Neural progenitor cell (in vitro differentiated cells): ENCODE measurements at places on chromosomes 2 and 18.

- no peak overlapping the region for H3K27ac ChIP-seq
- H3K27me3 ChIP-seq: no peaks in the 10 kb centered on the region
- no peaks in the 10 kb centered on the region for H3K36me3 ChIP-seq
Observed at GRCh38 chr18:57748770-57749603, 54.1 kb downstream of the ATP8B1 start.

- no peak overlapping the region for H3K27ac ChIP-seq
- no peaks in the 10 kb centered on the region for H3K36me3 ChIP-seq
- H3K27me3 ChIP-seq: no peaks in the 10 kb centered on the region
- DNase-seq: no peak
- H3K4me1 ChIP-seq: no peaks in the 10 kb centered on the region
Observed at GRCh38 chr2:7497178-7497577, 580.0 kb downstream of the RNF144A start.

DNA sequence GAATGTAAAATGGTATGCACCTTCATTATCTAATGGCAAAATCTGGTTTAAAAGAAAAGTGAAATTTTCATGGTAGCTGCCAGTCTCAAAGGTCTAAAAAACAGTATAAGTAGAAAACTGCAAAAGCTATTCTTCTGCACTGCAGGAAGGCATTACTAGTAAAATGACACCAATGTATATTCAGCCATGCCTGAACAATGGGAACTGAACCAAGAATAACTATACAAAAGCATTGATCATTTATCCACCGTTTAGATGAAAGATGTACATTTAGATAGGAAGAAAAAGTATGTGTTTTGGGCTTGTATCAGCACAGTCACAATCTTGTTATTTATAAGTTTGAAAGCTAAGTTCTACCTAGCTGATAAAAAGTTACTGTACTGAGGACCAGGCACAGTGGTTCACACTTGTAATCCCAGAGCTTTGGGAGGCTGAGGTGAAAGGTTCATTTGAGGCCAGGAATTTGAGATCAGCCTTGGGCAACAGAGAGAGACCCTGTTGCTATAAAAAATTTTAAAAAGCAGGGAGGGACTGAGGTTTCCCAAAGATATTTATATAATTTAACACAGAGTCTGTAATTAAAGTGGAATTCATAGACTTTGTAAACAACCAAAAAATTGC lies 163.1 kb upstream of the WDSUB1 start:
- peaks cover 17% of the 10 kb centered on the region for H3K4me1 ChIP-seq
- H3K27ac ChIP-seq: peak overlapping the region; percentile 39
- peak; percentile 20 for DNase-seq
- no peaks in the 10 kb centered on the region for H3K27me3 ChIP-seq
- no peak overlapping the region for H3K4me3 ChIP-seq

DNA sequence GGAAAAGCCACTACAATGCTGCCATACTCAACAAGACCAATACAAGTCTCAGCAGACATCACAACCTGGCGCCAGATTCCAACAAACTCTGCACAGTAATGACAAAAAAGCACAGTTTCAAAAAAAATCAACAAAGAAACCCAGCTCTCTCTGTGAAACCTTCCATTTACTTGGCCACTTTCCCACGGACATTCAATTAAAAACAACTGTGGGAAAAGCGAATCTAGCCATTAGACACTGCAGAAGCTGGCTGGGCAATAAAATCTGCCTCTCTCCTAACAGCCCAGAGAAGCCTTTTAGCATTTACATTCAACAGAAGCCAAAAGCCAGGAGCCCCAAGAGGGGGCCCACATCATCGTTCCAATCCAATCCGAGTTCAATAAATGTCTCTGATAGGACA lies 128.9 kb downstream of the HDAC4 start:
- H3K4me3 ChIP-seq: no peak overlapping the region
- no peak for DNase-seq
- no peaks in the 10 kb centered on the region for H3K27me3 ChIP-seq
- H3K36me3 ChIP-seq: no peaks in the 10 kb centered on the region
- peaks cover 37% of the 10 kb centered on the region for H3K4me1 ChIP-seq

DNA sequence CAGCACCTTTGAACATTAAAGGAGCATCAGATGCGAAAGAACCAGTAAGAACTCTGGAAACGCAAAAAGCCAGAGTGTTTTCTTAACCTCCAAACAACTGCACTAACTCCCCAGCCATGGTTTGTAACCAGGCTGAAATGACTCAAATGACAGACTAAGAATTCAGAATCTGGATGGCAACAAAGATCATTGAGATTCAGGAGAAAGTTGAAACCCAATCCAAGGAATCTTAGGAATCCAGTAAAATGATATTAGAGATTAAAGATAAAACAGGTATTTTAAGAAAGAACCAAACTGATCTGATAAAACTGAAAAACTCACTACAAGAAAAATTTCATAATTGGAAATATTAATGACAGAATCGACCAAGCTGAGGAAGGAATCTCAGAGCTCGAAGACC lies 116.7 kb downstream of the PTRHD1 start:
- no peaks in the 10 kb centered on the region for H3K4me1 ChIP-seq
- DNase-seq: no peak
- H3K27me3 ChIP-seq: no peaks in the 10 kb centered on the region
- no peaks in the 10 kb centered on the region for H3K36me3 ChIP-seq
- H3K27ac ChIP-seq: no peak overlapping the region

- H3K4me1 ChIP-seq: peaks cover 19% of the 10 kb centered on the region
- no peak overlapping the region for H3K27ac ChIP-seq
- H3K27me3 ChIP-seq: no peaks in the 10 kb centered on the region
- DNase-seq: no peak
- no peaks in the 10 kb centered on the region for H3K36me3 ChIP-seq
- H3K4me3 ChIP-seq: no peak overlapping the region
Observed at GRCh38 chr2:69945941-69946340, 15.5 kb downstream of the ASPRV1 start.

DNA sequence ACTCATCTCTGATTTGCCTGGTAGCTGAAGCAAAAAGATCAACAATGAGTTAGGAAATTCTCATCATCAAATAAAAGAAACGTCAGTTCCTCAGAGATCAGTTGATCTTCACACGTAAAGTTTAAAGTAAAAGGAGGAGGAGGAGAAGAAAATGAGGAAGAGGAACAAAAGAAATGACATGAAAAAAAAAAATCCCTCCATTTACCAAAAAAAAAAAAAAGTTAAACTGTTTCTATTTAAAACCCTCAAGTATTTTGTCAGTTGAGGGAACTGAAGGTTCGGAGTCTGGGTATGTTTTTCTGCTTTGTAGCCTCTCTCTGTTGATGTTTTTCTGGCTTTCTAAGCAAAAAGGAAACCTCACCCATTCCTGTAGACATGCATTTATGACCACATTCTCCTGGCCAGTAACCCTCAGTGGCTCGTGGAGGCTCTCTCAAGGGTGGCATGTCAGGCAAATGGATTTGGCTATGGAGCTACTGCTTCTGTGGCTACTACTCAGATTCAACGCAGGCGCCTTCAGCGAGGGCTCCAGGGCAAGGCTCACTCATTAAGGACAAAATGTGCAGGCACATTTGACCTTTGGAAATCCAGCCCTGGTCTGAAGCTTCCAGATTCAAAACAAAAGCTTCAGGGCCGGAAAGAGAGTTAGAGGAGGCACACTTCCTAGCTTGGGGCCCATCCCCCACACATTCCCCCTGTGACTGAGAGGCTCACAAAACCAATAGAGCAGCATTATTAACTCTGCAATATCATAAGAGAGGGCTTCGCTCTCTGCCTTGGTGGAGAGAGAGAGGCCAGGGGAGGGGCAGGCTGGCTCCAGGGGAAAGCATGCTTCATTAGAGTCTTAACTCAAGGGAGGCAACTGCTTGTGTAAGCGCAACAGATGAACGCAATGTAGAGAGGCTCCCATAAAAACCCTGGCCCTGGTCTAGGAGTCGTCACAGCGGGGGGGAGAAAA lies 22.3 kb downstream of the KLF7 start:
- peaks cover 36% of the 10 kb centered on the region for H3K4me1 ChIP-seq
- H3K27me3 ChIP-seq: no peaks in the 10 kb centered on the region
- no peaks in the 10 kb centered on the region for H3K36me3 ChIP-seq
- DNase-seq: peak; percentile 47
- H3K4me3 ChIP-seq: peak overlapping the region; percentile 10

DNA sequence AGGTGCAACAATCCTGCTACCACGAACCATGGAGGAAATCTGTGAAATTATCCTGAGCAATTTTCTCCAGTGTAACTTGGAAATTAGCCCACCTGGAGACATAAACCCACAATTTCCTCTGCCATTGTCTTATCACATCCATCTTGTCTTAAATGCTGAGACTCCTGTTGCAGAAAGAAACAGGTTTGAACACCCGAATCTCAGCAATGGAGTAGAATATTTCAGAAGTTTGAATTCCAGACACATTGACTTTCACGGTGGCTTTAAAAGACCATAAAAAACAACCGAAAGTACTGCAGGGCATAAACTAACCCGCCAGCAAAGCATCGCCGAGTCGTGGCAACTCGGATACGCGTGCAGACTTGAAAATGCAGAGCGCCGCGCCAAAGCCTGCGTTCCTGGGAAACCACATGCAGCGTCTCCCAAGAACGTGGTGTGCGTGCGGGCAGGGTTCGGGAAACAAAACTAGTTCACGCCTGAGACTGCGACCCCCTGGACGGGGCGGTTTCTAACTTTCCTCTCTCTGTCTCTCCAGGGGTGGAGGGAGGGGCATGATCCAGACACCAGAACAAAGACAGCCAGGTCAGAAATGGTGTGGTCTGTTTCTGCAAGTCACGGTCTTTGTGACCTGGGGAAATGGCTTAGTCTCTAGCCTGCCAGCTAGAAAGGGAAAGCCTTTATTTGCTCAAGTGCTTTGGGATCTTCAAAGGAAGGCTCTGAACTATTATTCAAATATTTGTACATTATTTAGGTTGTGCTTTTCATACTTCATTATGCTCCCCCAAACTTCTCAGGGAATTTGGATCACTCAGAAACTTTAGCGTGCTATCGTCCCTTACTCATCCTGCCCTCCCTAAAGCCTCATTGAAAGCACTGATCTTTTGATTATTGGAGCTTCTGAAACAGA lies 26.9 kb upstream of the KCTD1 start:
- DNase-seq: peak; percentile 66
- H3K36me3 ChIP-seq: no peaks in the 10 kb centered on the region
- H3K27me3 ChIP-seq: peaks cover 44% of the 10 kb centered on the region
- H3K4me3 ChIP-seq: peak overlapping the region; percentile 39

DNA sequence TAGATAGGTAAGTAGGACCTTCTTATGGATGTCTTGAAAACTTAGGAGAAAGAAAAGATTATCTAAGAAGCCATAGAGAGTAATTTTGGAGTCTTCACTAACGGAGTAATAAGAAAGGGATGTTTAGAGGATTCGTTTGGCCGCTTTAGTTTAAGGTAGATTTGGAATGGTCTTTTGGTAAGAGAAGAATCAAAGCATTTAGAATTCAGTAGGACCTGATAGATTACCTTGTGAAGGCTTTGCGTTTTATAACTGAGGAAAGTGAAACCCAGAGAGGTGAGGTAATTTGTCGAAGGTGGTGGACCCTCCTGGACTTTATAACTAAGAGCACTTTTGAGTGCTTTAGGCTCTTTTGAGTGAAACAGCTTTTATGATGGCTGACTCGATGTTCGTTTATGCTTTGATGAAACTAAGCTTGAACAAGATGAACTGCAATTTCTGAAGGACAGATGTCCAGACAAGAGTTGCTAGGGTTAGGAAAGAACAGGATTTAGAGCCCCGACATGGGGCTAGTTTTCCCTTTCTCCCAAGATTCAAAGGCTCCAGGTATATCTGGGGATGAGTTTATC lies 1.3 kb downstream of the MYL12B start:
- no peaks in the 10 kb centered on the region for H3K36me3 ChIP-seq
- H3K27me3 ChIP-seq: no peaks in the 10 kb centered on the region
- no peak overlapping the region for H3K27ac ChIP-seq
- peaks cover 18% of the 10 kb centered on the region for H3K4me1 ChIP-seq

DNA sequence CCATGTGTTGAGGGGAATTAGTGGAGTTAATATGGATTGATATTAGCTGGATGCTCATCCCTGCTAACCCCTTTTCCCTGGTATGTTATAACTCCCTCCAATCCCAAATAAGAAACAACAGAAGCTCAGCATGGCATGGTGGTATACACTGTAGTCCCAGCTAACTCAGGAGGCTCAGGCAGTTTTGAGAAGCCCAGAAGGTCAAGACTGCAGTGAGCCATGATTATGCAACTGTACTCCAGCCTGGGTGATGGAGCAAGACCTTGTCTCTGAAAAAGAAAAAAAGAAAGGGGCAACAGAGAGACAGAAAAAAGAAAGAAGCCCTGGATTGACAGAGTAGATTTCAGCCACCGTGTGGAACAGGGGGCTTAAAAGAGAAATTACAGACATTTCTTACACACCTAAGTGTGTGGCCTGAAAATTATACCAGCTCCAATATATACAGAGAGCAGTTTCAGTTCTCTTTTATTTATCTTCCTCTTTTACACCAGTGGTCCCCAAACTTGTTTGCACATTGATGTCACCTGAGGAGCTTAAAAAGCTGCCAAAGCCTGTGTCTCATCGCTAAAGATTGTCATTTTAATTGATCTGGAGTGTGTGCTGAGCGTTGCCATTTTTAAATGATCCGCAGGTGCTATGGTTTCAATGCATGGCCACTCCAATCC lies 203.6 kb downstream of the UBE2E3 start:
- H3K4me1 ChIP-seq: no peaks in the 10 kb centered on the region
- no peaks in the 10 kb centered on the region for H3K27me3 ChIP-seq
- H3K36me3 ChIP-seq: no peaks in the 10 kb centered on the region
- H3K27ac ChIP-seq: no peak overlapping the region
- H3K4me3 ChIP-seq: no peak overlapping the region

GRCh38 chr18:79451237-79452125 lies 55.8 kb downstream of the NFATC1 start:
- DNase-seq: no peak
- H3K27me3 ChIP-seq: no peaks in the 10 kb centered on the region
- no peaks in the 10 kb centered on the region for H3K4me1 ChIP-seq
- no peak overlapping the region for H3K4me3 ChIP-seq

GRCh38 chr2:37000318-37000717 lies 34.0 kb upstream of the STRN start:
- no peaks in the 10 kb centered on the region for H3K4me1 ChIP-seq
- H3K27ac ChIP-seq: no peak overlapping the region
- H3K4me3 ChIP-seq: no peak overlapping the region
- H3K36me3 ChIP-seq: peaks cover 2% of the 10 kb centered on the region
- no peak for DNase-seq

DNA sequence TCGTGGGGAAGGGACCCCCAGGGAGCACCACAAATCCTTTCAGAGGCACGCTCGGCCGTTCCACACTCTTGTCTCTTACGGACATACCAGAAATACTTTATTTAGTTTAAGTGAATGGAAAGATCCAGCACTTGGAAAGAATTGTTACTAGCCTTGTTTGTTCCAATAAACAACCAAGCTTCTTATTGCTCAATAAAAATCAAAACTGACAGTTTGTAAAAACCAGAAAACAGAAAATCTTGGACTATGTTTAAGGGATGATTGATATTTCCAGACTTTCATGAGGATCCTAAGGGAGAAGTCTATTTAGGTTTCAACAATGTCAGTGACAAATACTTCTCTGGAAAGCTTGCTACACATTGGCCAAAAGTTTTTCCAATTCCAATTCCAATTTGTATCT lies 31.6 kb upstream of the CCBE1 start:
- no peaks in the 10 kb centered on the region for H3K36me3 ChIP-seq
- no peaks in the 10 kb centered on the region for H3K4me1 ChIP-seq
- H3K27ac ChIP-seq: no peak overlapping the region
- H3K4me3 ChIP-seq: no peak overlapping the region
- peak; percentile 27 for DNase-seq
